ACHN (cell line): ENCODE measurements at places on chromosomes 13 and 19.
A peak's percentile ranks its signal among the peaks of the same experiment; 100 is the strongest.

- DNase-seq, result no peak
Measured at GRCh38 chr19:47663911-47664771, 49.1 kb upstream of the EHD2 start.

- no peak for DNase-seq
Measured at GRCh38 chr19:30006207-30006606, 64.2 kb downstream of the URI1 start.

DNA sequence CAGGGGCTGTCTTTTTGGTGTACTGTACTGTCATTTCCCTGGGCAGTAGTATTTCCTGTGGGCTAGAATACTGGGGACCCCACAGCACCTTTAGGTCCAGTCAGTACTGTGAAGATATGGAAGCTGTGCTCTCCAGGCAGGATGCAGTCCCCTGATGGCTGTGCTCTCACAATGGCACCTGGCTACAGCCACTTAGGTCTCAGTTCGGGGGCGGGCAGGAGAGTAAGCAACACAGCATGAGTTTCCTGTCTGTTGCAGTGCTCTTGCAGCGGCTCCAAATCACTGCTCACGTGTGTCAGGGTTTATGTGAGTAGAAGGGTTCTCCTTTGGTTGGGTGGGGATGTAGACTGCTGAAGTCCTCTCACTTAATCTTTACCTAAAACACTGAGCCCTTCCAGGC, 810.4 kb downstream of the DACH1 start:
- no peak for DNase-seq

DNA sequence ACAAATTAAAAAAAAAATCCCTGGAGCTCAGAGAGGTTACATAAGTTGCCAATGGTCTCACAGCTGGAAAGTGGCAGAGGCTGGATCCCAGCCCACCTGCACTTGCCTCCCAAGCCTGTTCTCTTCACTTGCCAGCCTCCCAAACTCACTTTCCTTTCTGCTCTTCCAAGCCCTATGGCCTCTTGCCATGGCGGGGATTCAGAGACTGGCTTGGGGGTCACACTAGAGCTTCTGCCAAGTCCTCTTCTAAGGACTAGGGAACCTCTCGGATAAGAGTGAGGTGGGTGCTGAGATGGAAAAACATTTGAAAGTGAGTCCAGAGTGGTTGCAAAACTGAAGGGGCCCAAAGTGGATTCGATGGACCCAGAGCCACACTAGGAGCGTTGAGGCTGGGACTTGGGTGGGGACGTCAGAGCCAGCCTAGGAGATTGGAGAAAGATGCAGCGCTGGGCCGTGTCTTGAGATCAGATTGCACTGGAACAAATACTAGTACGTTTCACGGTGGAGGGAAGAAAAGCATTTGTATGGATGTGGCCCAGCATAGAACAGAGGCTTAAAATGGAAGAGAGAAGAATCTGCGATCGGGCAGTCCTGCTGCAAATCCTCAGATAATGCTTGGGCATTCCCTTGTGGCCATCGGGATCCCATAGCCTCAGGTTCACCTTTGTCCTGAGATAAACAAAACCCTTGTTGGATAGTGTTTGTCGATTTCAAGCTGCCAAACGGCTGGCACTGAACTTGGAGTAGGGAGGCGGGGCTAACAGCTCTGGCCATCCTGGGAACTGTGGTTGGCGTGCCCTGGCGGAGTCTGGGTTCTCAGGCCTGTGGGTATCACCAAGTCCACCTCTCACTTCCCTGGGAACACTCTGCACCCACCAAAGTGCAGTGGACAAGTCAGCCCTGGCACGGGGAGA, 84.8 kb downstream of the ING1 start:
- DNase-seq, result no peak

- no peak for DNase-seq
Measured at GRCh38 chr19:39237200-39238184, 7.3 kb downstream of the IFNL3 start.

DNA sequence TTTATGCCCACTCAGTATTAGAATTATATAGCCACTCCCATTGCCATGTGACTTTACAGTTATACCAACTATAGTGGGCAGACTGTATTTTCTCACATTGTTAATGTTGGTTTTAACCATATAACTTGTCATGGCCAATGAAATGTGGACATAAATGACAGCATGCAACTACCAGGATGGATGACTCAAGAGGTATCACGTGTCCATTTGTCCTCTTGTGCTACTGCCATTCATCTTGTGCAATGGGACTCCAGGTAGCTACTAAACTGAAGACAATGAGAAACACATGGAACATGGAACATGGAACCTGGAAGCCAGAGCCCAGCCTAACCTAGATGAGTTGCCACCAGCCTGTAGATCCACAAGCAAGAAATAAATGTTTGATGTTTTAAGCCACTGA, 242.7 kb upstream of the IPO5 start:
- no peak for DNase-seq

- peak; percentile 85 for DNase-seq
Measured at GRCh38 chr19:55113570-55114039, 3.8 kb downstream of the PPP1R12C start.

DNA sequence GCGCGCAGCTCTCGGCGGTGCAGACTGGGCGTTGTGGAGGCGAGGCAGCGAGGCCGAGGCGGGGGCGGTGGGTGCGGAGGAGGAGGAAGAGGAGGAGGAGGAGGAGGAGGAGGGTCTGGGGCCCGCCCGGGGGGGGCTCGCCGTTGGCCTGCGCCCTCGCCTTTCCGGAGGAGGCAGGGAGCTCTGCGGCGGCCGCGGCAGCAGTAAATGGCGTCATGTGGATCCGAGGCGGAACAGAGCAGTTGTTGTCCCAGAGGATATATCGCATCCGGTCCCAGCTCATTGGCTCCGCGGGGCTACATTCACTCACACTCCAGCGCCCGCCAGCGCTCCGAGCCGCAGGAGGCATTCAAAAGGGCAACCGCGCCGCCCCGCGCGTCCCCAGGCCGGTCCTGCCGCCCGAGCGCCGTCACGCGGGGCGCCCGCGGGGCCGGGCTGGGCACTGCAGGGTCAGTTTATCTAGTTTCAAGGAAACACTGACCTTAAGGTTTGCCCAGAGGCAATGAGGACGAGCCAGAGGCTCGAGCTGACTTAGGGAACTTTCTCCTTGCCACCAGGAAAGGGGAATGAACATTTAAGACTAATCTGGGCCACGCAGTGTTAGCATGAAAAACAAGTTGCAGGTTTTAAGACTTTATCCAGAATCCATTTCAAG, at the start of gene SPRY2:
Gene SPRY2 (minus strand): TSS at position 26 of the 655 bp plus-strand sequence. CDS start 3,421 bp downstream, outside the sequence.
- peak; percentile 93 for DNase-seq

DNA sequence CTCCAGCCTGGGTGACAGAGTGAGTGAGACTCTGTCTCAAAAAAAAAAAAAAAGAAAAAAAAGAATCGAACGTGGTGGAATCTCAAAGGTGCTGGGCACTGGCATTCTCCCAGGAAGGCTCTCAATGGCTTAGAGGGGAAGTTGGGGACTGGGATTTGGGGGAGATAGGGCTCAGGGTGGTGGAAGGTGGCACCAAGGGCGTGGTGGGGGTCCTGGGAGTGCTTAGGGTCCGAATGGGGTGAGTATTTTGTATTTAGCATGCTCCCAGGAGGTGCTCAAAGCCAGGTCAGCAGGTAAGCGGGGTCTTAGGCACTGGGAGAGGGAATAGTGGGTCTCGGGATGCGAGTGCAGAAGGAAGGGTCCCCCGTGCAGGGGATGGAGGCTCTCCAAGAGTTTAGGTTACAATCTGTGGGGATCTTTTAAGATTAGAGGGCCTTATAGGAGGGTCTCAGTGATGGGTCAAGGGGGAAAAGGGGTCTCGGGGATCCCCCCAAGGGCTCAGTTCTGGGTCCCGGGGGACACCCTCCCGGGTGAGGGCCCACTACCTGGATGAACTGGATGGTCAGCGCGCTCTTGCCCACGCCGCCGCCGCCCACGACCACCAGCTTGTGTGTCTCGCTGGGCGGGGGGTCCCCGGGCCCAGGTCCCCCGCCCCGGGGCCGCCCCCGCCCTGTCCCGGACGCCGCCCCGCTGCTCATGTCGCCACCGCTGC, 386 bp downstream of the RRAS start:
- peak; percentile 20 for DNase-seq
